Omental fat pad (tissue), 4 donors: ENCODE measurements at places on chromosomes 4 and X. TPM values are rescaled to one million over a fixed set of nuclear protein-coding genes. Genes with fewer than 3 reads are reported as not detected.

The RBM46 gene
- total RNA-seq: not detected

The TLR7 gene
- total RNA-seq: 0.65 TPM

The HAND2 gene
- total RNA-seq: 12.9 TPM

GRCh38 chr4:77600521-77601451 lies 4.8 kb upstream of the CXCL13 start:
- no peak for DNase-seq

DNA sequence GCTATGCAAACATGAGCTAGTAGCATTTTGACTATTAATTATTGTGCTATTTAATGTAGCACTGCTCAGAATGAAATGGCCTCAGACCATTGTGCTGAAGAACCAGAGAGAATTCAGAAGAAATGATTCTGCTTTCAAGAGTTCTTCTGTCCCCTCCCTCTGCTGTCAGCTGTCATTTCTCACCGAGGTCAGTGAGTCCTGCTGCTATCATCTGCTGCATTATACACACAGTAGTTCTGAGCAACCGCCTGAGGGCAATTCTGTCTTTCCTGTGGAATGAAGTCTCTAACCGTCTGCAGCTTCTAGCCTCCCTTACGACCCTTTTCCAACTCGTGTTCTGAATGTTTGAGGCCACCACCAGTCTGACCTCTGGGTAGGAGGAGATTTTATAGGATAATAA lies 249.4 kb downstream of the HNRNPD start:
- DNase-seq: no peak

DNA sequence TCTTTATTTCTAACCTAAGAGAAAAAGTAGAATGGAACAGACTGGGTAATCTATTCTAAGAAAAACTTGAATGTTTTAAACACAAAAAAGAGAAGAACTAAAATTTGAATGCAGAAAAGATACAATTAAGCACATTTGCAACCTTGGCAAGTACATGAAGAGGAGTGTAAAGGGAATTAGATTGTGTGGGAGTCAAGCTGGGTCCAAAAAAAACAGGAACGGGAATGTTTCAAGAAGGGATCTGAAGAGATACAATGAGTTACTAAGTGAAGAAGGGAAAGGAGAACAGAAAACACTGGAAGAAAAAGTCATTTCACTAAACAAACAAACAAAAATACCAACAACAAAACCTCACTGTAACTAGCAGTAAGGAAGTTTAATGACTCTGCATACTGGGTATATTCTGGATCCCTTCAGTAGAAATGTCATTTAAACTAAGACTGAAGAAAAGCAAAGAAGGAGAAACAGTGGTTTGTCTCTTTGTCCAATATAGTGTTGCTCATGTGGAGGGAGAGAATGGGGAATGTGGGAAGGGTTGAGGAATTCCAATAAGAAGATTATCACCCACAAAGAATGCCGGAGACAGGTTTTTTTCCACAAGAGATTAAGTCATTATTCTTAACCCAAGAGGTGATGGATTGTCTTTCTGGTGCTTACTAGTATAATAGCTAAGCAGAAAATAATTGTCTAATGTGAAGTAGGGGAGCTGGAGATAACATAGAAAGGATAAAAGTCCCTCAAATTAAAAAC lies 50.4 kb upstream of the PTPN13 start:
- DNase-seq: no peak

DNA sequence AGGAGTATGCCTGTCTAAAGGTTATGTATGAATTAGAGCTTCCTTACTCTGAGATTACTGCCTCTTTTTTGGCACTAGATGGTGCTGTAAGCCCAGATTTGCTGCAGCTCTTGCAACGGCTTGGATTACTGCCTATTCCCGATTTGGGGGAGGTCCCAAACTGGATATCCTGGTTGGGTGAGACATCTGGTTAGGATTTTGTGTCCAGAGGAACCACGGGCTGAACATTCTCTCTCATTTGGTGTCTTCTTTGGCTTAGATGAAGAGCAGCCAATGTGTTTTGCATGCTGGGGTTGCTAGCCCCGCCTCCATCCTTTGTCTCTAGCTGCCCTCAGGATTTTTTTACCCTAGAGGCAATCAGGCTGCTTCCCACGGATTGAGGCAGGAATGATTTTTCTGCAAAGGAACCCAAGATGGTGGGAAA lies 31.9 kb downstream of the F8A1 start:
- DNase-seq: no peak
